GM12892 (cell line): ENCODE measurements at places on chromosomes 2 and 18.

- no peak for DNase-seq
These were observed 124.8 kb downstream of the LTBP1 start for GRCh38 chr2:33071591-33071990.

DNA sequence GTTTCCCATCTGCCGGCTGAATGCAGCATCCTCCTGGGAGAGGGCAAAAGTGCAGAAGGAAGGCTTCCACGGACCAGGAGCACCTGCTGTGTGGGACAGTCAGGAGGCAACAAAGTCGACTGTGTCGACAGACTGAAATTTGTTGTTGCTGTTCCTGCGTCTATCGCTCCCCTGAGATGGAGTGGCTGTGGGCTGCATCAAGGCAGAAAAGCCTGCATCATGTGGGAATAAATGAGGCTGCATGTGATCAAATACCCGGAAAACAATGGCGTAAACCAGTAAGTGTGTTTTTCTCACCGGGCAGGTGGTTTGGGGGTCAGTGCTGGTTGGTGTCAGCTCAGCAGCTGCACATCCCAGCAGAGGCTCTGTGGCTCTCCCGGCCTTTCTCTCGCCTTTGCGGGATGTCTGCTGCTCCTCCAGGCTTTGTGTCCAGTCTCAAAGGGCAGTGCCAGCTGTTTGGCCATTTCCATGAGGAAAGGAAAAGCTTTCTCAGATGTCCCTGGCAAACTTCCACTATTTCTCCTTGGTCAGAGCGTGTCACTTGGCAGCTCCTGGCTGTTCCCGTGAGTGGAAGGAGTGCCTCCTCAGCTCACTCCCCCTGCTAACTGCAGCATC is 262.4 kb downstream of the NDUFA10 start:
- no peak for DNase-seq

- no peak for DNase-seq
These were observed 7.4 kb downstream of the IL36A start for GRCh38 chr2:113012436-113013335.

DNA sequence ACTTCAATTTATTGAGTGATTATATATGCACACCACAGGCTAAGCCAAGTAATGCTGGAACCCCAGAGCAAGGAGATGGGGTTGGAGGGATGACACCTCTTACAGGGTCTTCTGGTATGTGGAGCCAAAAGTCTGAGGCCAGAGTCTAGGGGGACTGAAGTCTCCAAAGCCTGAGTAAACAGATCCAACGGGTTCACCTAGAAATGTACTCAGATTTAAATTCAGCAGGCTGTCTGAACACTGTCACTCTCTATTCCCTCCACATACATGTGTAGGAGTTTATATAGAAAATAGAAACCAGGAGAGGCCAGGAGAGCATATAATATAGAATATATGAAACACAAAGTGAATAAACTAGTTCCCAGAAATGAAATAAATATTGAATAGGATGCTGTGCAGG is 76.1 kb downstream of the PPP1R1C start:
- no peak for DNase-seq

DNA sequence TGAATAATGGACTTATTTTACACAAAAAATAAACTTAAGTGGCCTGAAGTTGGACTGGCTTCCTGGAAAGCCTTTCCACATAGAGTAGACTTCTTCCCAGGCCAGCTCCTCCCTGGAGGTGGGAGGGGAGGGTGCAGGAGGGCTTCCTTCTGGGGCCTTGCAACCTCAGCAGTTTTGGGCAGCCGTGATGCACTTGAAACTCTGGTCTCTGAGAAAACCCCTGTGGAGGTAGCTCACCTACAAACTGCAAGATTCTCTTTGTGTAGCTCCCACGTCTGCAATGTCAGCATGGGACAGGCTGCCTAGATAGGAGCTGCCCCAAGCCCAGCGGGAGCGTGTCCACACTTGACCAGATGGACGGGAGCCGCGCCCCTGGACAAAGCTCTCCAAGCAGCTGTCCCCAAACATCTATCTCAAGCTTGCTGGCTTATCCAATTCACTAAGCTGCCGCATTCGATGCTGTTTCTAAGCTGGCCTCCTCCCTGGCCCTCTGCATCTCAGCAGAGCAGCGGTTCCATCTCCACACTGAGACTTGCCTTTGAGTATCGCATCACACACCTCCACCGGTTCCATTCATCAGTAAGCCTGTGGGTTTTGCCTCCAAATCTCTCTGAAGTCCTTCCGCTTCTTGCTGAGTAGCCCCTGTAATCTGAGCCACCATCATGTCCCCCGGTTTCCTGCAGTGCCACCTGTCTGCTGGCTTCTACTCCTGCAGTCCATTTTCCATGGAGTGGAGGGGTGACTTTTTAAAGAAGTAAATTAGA is 1.6 kb upstream of the LPIN1 start:
- DNase-seq = no peak
